Suppressor macrophage treated with lipopolysaccharide for 1 hour (primary cell): ENCODE measurements at places on chromosomes 7 and 10.

DNA sequence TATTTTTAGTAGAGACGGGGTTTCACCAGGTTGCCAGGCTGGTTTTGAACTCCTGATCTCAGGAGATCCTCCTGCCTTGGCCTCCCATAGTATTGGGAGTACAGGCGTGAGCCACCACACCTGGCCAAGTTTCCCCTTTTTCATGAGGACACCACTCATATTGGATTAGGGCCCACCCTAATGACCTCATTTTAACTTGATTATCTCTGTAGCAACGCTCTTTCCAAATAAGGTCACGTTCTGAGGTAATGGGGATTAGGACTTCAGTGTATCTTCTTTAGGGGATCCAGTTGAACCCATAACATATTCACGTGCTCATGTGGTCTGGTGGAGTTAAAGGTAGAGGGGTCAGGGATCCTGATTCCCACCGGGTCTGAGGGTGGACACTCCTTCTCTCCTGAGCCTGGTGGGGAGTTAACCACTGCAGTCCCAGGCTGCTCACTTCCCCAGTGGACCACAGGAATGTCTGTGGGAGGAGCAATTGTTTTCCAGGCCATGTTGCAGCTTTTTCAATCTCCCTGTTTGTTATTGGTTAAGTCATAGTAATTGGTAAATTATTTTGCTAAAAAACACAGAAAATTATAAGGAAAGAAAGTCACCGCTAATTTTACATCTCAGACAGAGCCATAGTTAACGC, 130.5 kb downstream of the GRK5 start:
- no peak for DNase-seq

- DNase-seq: peak; percentile 85
Measured at GRCh38 chr7:151736403-151736909, 140.5 kb downstream of the PRKAG2 start.

- DNase-seq: no peak
Measured at GRCh38 chr7:32015133-32015532, 55.1 kb downstream of the PDE1C start.

GRCh38 chr10:73509695-73510094, 13.9 kb upstream of the PPP3CB start:
- DNase-seq: no peak

- no peak for DNase-seq
Measured at GRCh38 chr10:102870221-102870620, 951 bp downstream of the AS3MT start.

- peak; percentile 10 for DNase-seq
Measured at GRCh38 chr10:21993360-21994001, 10.0 kb downstream of the DNAJC1 start.

- no peak for DNase-seq
Measured at GRCh38 chr10:117656385-117657367, 114.1 kb downstream of the EMX2 start.

DNA sequence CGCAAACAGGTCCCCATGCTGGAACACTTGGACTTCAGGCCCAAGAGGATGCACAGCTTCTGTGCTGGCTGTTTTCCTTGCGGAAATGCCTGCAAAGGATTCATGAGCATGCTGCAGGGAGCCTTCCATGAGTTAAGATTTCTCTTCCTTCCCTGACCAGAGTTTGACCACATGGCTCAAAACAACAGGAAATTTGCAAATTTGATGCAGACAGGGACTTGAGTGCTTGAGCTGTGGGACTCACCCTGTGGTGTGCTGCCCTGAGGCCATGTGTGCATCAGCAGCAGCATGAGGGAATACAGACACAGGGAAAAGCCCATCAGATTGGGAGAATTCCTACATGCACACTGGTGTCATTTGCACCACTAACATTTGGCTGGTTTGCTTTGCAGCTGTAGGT, 195.4 kb downstream of the CDC14C start:
- DNase-seq: no peak

DNA sequence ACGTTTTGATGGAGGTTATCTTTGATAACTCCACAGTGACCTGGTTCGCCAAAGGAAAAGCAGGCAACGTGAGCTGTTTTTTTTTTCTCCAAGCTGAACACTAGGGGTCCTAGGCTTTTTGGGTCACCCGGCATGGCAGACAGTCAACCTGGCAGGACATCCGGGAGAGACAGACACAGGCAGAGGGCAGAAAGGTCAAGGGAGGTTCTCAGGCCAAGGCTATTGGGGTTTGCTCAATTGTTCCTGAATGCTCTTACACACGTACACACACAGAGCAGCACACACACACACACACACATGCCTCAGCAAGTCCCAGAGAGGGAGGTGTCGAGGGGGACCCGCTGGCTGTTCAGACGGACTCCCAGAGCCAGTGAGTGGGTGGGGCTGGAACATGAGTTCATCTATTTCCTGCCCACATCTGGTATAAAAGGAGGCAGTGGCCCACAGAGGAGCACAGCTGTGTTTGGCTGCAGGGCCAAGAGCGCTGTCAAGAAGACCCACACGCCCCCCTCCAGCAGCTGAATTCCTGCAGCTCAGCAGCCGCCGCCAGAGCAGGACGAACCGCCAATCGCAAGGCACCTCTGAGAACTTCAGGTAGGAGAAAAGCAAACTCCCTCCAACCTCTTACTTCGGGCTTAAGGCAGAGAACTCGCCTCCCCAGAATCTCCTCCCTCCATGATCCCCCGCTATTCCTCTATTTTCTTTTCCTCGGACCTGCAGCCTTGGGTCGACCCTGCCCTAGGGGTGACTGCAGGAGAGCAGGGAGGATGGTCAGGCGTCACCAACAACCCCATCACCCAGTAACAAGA, at the start of gene SERPINE1:
SERPINE1 (plus strand) TSS at position 454 of the 809 bp plus-strand sequence. CDS start 1,290 bp downstream, outside the sequence.
- peak; percentile 95 for DNase-seq

DNA sequence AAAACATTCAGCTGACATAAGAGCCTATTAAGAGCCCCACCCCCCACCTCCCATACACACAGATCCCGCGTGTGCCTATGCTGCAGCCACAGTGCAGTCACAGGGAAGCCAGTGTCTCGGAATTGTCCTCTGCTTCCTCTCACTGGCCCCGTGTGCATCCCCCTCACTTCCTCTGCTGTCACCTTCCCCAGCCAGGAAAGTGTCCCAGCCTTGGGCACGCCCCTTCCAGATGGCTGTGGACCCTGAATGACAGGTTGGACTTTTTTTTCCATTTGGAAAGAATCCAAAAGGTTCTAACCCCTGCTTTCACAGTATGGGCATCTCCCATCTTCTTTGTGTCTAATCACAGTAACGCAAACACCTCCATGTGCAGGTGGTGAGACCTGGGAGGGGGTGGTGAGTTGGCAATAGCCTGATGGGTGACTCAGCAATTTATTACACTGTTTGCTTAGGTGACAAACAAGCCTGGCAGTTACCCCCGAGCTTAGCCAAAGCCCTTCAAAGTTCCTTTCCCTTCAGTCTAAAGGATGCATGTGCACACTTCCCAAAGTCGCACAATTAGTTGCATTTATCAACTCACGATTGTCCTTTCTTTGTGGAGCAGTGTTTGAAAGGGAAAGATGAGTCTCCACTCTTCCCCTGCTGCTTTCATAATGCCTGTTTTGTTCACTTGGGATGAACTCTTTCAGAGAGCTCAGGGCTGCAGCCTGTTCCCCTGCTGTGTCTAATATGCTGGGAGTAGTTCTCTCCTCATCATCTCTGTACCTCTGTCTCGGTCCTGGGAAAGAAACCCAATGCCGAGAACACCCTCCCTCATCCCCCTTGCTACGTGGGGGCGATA, 67.5 kb upstream of the EFCAB10 start:
- DNase-seq: no peak

DNA sequence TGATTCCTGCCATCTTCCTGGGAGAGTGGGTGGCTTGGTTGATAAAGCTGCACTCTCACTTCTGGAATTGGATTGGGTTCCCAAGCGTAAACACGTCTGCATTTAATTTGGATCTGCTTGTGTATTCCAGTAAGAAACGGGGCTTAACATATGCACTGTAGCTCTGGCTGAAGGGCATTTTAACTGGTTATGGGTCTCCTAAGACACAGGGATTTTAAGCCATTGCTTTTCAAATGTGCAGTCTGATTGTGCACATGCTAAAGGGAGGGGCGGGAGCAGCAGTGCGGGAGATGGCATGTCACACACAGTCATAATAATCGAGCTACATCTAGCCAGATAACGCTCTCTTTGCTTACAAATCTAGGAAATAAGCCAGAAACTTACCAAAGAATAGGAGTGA, 247.3 kb upstream of the LYZL1 start:
- DNase-seq: no peak

- no peak for DNase-seq
Measured at GRCh38 chr7:99422186-99422585, 13.4 kb downstream of the BUD31 start.

GRCh38 chr7:92987538-92987937, 130.2 kb downstream of the SAMD9 start:
- no peak for DNase-seq

GRCh38 chr7:133836666-133837065, 290.5 kb upstream of the LRGUK start:
- DNase-seq: no peak

DNA sequence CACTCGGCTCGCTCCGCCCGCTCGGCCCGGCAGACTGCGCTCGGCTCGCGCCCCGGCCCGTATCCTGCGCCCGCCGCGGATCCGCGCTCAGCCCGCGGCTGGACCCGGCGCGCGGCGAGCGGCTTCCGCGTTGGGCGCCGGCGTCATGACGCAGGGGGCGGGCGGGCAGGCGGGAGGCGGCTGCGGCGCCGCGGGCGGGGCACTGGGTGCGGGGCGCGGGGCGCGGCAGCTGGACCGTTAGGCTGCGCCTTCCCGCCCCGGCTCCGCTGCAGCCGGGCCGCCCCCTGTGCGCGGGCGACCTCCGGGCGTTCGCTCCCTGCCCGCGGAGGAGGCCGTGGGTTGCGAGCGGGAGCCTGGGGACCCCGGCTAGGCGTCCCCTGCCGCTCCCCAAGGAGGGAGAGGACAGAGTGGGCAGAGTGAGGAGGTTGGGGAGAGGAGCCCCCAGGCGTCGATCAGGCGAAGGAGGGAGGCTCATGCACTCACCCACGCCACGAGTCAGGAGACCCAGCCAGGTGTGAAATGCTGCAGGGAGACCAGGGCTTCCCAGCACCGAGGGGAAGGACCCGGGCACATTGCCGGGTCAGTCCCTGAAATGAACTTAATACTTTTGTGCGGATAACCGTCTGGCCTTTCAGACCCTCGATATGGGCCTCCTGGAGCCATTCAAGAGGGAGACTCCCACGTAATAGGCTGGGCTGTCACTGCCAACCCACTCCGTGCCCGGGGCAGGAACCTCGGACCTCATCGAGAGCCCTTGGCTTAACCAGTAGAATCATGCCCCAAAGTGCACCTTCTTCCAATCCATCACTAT, at the start of gene PIP4K2A:
PIP4K2A (minus strand) TSS at position 100 of the 811 bp plus-strand sequence. CDS start 252 bp downstream, outside the sequence.
- peak; percentile 96 for DNase-seq

DNA sequence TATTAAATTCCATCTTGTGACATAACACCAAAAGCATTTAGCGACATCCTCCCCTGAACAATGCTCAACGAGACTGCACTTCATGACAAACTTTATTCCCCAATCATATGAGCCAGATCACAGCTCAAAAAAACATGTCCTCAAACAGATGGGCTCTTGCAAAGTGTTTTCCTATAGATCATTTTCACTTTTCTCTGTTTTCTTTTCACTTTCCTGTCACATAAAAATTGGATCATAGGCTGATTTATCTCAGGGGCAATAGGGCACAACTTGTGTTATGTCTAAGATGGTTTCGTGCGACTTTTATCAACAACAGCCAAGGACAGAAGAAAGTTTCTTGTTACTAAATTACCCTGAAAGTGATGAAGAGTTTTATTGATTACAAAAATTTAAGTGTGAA, 206.1 kb downstream of the WDR11 start:
- no peak for DNase-seq

- DNase-seq: no peak
Measured at GRCh38 chr10:76299501-76299900, 868.1 kb downstream of the LRMDA start.

DNA sequence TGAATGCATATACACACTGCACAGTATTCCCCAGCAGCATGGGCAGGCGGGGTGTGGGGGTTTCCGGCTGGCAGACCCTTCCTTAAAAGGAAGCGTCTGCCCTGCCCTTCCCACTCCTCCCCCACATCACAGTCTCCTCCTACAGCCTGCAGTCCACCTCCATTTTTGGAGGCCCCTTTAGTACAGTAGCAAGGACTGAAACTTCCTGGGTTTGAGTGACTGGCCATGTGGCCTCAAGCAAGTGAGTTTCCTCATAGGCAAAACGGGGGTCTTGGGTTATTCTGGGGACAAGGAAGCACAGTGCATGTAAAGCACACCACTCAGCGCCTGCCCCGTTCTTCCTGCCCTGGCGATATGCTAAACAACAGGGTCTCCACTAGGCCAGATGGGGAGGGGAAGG, 62.1 kb upstream of the COL13A1 start:
- DNase-seq: no peak

DNA sequence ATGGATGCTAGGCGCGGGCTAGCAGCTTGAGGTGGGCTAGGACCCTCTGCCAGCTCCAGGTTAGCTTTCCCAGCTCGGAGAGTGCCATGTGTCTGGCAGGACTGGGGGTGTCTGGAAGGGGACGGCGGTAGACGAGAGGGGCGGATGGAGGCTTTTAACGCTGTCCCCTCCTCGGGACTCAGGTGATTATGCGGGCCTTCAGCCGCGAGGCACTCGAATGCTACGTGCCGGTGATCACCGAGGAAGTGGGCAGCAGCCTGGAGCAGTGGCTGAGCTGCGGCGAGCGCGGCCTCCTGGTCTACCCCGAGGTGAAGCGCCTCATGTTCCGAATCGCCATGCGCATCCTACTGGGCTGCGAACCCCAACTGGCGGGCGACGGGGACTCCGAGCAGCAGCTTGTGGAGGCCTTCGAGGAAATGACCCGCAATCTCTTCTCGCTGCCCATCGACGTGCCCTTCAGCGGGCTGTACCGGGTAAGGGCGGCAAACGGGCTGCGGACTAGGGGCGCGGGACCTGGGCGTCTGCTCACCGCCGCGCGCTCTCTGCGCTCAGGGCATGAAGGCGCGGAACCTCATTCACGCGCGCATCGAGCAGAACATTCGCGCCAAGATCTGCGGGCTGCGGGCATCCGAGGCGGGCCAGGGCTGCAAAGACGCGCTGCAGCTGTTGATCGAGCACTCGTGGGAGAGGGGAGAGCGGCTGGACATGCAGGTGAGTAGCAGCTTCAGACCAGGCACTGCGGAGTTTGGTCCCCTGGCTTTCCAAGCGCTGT, 1.1 kb downstream of the CYP26A1 start:
- no peak for DNase-seq

- DNase-seq: no peak
Measured at GRCh38 chr10:87651801-87652200, 7.9 kb upstream of the PAPSS2 start.

- DNase-seq: peak; percentile 85
Measured at GRCh38 chr10:63083904-63084689, 49.0 kb upstream of the NRBF2 start.

GRCh38 chr7:42154173-42154572, 82.8 kb downstream of the GLI3 start:
- no peak for DNase-seq
